ENCODE measurements at places on chromosomes 1 and 21.

- DNase-seq: no peak
Observed at GRCh38 chr1:18795002-18795689, 64.3 kb downstream of the TAS1R2 start.

DNA sequence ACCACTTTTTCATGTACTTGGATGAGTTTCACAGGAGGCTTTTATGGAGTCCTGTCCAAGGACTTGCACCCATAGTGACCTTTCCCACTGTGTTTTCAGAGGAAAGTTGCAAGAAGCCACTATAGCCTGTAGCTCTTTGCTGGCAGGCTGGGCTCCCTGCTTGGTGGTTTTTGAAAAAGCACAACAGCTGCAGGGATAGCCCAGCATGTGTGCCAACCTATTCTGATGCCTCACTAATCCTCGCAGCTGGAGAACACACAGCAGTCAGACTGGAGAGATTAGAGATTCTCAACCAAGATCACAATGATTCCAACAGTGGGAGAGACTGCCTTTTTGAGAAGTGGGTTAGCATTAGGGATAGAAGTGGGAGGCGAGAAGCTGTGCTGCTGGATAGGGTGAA is 24.1 kb upstream of the ARHGEF11 start:
- DNase-seq: no peak

DNA sequence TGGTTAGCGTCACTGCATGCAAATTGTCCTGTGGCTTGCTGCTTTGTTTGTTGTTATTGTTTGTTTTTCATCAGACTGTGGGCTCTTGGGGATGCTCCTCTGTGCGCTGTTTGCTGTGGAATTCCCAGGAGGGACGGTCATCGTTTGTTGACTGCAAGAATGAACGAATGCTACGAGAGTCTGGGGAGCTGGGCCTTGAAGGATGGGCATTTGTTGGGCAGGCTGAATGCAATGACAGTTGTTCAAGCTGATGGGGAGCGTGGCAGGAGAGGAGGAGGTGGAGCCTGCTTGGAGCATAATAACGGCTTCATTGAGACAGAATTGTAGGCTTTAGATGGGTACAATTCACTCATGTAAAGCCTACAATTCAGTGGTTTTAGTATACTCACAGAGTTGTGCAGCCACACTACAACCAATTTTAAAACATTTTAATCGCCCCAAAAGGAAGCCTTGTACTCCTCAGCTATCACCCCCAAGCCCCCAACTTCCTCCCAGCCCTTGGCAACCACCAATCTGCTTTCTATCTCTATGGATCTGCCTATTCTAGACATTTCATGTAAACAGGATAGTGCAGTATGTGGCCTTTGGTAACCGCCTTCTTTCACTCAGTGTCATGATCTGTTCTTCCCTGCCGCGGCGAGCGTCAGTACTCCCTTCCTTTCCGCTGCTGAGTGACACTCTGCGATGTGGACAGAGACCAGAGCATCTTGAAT is 190.2 kb downstream of the CAMTA1 start:
- DNase-seq: no peak

- no peak for DNase-seq
Observed at GRCh38 chr21:19490481-19490880, 1086.9 kb upstream of the TMPRSS15 start.

DNA sequence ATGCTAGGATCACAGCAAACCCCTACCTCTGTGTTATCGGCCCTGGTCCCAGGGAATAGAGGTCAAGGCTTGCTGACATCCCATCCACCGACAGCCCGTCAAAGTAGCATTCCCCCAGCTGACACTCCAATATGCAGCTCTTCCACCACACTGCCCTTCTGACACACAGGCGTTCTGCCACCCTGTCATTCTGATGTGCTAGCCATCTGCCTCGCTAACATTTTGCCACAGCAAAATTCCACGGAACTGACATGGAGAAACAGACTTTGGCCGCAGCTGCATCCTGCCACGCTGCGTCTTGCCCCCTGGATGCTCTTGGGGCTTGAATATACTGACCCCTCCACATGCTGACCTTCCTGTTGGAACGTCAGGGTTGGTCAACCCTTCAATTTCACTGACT is 163.2 kb upstream of the CSF3R start:
- no peak for DNase-seq

DNA sequence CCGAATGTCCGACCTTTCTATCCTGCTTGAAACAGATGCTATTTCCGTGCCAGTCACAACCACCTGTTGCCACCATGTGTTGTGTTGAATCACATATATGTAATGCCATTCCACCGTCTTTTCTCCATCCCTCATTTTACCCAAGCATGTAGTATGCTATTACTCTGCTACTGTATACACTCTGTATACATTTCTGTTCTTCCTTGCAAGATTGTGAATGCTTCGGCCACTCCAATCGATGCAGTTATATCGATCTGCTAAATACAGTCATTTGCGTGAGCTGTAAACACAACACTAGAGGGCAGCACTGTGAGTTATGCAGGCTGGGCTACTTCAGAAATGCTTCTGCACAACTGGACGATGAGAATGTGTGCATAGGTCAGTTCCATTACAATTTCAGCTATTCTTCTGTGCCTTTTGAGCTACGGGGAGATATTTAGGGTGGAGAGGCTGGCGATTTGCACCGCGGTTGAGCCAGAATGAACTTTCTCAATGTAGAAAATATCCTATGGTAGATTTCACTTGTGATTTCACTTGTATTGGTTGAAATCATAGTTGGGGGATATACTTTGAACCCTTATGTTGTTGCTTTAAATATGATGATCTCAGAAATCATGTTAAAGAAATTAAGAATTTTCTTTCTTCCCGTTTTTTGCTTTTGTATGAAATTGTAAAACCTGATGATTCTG is 289.8 kb downstream of the NTNG1 start:
- DNase-seq: peak; percentile 25

All from GM10248 (cell line).